ENCODE measurements at places on chromosomes 1 and 21.
A peak's percentile ranks its signal among the peaks of the same experiment; 100 is the strongest.

- no peak for DNase-seq
Measured at GRCh38 chr1:45380730-45381129, 40.5 kb upstream of the MUTYH start.

DNA sequence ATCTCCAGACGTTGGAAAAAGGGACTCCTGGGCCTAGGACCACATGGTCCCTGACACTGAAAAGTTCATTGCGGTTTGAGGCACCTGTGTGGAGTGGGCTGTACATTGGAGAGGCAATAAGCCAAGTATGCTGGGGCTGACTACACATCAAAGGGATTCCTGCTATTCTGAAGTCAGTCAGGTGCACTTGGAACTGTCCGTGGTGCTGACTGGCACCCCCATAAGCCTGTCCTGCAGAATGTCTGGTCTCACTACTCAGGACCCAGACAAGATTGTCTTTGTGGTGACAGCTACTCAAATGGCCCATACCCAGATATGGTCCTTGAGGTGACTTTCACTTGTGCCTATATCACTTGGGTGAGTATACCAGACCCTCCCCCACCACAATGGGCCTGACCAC, 150.6 kb downstream of the RWDD3 start:
- no peak for DNase-seq

GRCh38 chr1:112718691-112719418, 3.7 kb upstream of the PPM1J start:
- peak; percentile 49 for DNase-seq

- DNase-seq, result no peak
Measured at GRCh38 chr1:213985209-213986019, 2.4 kb upstream of the PROX1 start.

DNA sequence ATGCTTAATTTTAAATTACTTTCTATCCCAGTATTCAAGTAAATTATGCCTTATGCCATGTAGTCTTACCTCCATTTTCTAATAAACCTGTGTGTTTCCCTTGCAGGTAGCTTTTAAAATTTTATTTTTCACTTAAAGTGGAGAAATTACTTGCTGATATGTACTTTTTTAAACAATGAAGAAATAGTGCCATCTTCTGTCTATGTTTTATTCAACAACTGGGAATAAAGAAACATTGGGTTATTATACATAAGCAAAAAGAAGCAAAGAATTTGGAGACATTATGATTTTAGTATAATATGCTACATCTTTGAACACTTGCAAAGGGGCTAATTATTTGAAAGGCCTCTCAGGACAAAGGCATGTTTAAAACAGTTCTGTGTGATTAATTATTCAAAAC, 1912.9 kb downstream of the MRPL39 start:
- no peak for DNase-seq

GRCh38 chr21:33843216-33843615, 72.4 kb downstream of the ATP5PO start:
- DNase-seq, result no peak

DNA sequence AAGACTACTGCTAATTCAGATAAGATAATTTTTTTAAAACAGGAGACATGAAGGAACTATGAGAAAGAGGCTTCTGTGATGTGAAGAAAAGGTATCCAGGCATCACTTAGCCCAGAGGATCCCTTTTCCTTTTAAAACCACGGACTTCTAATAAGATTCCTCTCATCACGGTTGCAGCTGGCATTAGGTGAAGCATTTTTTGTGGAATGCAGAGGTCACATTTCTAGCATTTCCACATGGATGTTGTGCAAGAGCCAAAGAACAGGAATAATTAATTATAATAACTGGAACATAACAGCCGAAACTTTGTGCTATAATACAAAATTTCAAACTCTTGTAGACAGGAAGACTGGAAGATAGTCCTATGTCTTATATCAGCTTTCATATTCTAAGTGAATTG, 27.6 kb downstream of the CYP2J2 start:
- no peak for DNase-seq

DNA sequence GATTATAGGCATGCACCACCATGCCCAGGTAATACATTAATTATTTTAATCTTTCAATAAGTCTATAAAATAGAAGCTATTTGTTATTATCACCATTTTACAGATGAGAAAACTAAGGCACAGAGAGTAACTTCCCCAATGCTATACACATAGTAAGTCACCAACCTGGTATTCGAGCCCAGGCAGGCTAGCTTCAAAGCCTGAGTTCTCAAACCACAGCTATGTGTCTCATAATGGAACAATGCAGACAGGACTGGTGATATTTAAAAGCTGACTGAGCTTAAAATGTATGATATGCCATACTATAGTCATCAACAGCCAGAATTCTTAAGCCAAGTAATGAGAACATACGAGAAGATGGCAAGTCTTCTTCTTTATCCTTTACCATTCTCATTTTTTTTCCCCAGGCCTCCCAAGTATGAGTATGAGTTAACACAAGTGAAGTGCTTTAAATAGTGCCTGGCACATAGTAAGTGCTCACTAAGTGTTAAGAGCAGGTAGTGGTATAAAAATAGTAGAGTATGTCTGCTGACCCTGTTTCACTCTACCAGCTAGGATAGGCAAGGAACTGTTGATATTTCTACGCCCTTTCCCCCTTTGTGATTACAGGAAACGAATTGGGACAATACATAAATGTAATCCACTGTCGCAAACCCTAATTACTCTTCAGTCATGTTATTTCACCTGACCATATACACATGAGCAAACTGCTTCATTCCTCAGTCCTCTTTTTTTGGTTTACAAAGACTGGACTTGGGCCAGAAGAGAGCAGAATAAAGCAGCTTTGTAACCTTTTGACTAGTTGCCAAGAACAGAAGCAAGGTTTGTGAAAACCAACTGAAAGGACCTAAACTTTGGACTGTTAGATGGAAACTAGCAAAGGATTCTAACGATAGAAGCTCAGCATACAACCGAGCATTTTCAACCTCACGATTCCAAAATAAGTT, 9.5 kb downstream of the EYA3 start:
- DNase-seq, result no peak

GRCh38 chr1:93350322-93350721, 4.6 kb downstream of the DR1 start:
- no peak for DNase-seq

GRCh38 chr21:31731056-31731856, 662 bp downstream of the SCAF4 start:
- no peak for DNase-seq

- DNase-seq, result no peak
Measured at GRCh38 chr21:42234041-42234440, 15.1 kb downstream of the ABCG1 start.

DNA sequence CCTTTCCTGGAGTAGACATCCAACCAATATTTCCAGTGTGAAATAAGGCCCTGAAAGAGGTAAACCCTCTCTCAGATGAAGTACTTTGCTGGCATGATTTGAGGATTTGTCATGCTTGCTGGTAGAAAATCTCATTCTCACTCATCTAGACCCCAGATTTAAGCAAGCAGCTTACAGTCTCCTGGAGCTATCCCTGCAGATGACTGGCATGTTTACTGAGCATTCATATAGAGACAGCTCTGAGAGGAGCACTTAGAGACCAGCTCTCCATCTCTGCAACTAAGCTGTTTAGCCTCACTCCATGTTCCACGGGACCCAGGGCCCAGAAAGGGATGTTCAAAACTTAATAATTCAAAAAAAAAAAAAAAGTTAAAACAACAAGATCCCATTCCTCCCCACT, 34.2 kb downstream of the GPR161 start:
- DNase-seq, result no peak

- DNase-seq, result no peak
Measured at GRCh38 chr1:104125266-104125665, 375.6 kb downstream of the AMY1C start.

DNA sequence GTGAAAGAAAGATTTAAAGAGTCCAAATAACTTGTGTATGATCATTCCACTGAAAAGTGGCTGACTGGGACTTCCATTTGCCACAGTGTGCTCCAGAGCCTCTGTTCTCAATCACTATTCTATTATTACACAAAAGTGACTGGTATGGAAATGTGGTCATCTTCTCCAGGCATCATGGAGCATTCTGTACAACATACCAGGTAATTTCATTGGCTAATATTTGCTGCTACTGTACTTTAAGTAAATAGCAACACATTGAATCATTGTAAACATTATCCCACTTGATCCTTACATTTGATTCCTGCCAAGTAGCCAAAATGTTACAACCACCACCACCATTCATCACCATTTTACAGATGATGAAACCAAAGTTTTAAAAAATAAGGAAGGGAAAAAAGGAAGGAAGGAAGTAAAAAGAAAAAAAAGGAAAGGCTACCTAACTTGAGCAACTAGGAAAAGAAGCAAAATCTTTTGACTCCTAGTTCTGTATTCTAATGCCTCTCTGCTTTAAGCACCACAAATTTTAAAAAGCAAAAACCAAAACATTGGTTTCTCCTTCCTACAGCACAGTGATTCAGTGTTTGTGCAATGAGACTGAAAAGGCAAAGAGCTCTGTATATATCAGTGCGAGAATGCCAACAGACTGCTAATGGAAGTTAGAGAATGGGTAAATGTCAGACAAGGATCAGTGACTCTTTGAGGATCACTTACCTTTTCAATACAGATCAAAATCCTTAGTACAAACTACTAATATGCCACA, 361.4 kb upstream of the PTBP2 start:
- no peak for DNase-seq

GRCh38 chr1:94806441-94806871, 13.7 kb upstream of the SLC44A3 start:
- no peak for DNase-seq

DNA sequence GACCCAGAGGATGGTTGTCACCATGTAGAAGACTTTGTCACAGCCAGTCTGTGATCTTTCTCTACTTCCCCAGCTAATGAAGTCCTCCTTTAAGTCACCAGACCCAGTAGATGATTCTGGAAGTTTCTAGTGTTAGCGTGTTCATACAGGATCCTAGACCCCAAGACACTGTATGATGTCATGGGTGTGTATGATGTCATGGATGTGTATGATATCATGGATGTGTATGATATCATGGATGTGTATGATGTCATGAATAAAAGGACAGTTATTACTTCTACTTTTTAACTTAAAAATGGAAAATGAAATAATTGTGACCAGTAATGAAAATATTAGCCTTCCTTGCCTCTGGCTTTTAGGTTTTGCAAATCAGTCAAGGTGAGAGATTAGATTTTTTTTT, 260.0 kb downstream of the FMN2 start:
- no peak for DNase-seq

DNA sequence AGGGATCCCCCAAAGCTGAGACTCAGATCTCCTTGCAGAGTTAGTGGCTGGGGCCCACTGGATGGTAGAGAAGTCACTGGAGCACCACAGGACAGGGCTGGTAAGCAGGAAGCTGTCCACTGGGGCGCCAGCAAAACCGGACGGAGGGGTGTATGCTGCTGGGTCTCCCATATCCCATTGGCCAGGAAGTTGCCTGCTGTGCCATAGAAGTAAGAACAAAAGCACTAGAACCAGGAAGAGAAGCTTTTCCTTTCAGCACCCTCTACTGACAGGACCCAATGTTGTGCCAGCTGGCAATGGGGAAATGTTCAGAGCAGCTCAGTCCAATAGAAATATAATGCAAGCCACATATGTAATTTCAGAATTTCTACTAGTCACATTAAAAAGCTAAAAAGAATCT, 146.6 kb downstream of the SPATA46 start:
- no peak for DNase-seq

DNA sequence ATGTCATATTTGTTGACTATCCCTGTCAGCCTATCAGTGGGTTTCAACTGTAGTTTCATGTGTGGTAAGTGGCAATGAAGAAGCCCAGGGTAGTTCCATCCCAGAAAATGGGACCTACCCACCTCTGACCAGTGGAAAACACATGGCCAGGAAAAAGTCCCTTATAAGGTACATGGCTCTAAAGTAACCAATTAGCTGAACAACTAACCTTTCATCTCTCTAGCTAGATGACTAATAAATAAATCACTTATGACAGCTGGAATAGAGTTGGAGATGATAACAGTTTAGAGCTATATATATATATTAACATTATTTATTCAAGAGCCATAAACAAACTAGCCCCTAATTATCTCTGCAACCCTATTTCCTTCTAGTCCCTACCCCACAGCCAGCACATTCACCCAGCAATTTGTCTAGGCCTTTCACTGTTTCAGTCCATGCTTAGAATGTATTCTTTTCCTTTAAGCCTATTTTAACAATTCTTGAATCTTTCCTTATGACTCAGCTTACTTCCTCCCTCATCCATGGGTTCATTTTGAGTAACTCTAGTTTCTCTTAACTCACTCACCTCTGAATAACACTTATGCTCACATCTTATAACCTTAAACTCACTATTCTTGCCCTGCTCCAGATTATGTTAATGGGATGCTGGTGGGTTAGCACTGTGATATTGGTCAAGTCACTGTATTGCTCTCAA, 83.7 kb downstream of the TNFSF18 start:
- DNase-seq, result no peak

DNA sequence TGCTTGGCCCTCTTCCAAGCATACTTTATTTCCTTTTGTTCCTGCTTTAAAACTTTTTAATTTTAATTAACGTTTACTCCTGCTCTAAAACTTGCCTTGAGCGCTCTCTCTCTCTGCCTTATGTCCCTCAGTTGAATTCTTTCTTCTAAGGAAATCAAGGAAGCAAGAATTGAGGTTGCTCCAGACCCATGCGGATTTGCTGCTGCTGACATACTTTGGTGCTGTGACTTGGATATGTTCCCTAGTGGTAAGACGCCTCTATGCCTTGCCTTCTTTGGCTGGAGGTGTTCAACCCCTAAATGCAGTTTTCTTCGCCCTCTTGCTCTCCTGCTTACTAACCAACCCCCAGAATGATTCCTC, 148.1 kb downstream of the ADSS2 start:
- no peak for DNase-seq

- no peak for DNase-seq
Measured at GRCh38 chr1:3080053-3080955, 11.3 kb downstream of the PRDM16 start.

- no peak for DNase-seq
Measured at GRCh38 chr1:203424861-203425662, 50.5 kb upstream of the PRELP start.

GRCh38 chr1:29240400-29240837, 4.1 kb downstream of the PTPRU start:
- DNase-seq, result no peak

- DNase-seq, result no peak
Measured at GRCh38 chr1:116949213-116949985, 39.7 kb downstream of the PTGFRN start.

DNA sequence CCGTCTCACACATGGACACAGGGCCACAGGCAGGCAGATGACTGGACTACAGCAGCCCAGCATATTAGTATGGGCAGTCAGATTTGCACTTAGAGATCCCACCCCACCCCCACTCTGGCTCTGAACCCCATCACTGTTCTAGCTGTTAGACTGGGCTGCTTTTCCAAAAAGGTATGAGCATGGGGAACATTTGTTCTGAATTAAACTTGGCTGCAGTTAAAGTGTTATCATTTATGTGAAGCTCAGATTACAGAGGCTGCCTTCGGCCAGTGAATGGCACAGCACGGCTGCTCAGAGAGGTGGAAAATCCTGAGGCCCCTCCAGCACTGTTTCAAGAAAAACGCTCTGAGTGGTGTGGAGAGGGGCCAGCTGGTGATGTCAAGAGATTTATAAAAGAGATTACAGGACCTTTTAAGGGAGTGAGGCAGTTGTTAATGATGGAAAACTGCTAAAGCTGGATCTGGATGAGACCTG, 6.9 kb upstream of the NOS1AP start:
- no peak for DNase-seq

All from GM18507 (cell line).